ENCODE measurements at places on chromosomes 5 and 9. TPM values are rescaled to one million over a fixed set of nuclear protein-coding genes. Genes with fewer than 3 reads are reported as not detected.

MYORG gene
- 5.4 TPM for total RNA-seq

GDNF gene
- 0.19 TPM for total RNA-seq

GHR gene
- total RNA-seq, result 10.8 TPM

GRXCR2 gene
- total RNA-seq, result 0.24 TPM

LSM11 gene
- 1.6 TPM for total RNA-seq

SPATA31E1 gene
- total RNA-seq, result not detected

PCDHGA11 gene
- 4.5 TPM for total RNA-seq

FUBP3 gene
- total RNA-seq, result 24.8 TPM

SLC45A2 gene
- not detected for total RNA-seq

ATP10B gene
- not detected for total RNA-seq

FAF2 gene
- 19.5 TPM for total RNA-seq

DNA sequence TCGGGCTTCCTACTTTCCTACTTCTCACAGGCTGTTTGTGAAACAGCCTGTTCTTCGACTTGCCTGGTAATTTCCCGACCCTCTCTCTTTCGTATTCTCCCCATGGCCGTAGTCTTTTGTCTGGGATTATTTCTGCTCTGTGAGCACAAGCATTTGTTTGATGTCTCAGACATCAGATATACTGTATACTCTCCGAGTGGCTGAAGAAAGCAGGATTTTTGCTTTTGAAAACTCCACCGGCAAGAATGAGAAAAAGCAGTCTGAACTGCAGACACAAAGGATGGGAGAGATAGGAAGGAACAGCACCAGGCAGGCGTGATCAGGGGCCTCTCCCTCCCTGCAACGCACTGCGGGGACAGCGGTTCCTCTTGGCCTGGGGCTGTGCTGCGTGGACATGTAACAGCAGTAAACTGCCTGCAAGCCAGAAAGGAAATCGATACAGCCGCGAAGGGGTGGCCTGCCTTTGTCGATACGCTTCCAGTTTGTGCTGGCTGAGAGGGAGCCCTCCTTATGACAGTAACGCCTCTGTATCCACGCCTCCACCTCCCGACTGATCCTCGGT, 313.9 kb upstream of the TLE4 start:
- no peak for DNase-seq

DNA sequence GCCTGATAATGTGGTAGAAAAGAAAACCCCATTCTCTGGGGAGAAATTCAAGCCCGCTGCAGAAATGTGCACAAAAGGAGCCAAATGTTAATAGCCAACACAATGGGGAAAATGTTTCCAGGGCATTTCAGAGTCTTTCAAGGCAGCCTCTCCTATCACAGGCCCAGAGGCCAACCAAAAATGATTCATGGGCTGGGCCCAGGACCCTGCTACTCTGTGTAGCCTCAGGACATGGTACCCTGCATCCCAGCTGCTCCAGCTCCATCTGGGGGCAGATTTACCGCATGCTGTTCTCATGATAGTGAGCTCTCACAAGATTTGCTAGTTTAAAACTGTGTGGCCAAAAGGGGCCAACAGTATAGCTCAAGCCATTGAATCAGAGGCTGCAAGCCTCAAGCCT, 41.1 kb downstream of the RAPGEF6 start:
- DNase-seq, result no peak

- no peak for DNase-seq
Observed at GRCh38 chr5:174493530-174493929, 230.9 kb upstream of the MSX2 start.

DNA sequence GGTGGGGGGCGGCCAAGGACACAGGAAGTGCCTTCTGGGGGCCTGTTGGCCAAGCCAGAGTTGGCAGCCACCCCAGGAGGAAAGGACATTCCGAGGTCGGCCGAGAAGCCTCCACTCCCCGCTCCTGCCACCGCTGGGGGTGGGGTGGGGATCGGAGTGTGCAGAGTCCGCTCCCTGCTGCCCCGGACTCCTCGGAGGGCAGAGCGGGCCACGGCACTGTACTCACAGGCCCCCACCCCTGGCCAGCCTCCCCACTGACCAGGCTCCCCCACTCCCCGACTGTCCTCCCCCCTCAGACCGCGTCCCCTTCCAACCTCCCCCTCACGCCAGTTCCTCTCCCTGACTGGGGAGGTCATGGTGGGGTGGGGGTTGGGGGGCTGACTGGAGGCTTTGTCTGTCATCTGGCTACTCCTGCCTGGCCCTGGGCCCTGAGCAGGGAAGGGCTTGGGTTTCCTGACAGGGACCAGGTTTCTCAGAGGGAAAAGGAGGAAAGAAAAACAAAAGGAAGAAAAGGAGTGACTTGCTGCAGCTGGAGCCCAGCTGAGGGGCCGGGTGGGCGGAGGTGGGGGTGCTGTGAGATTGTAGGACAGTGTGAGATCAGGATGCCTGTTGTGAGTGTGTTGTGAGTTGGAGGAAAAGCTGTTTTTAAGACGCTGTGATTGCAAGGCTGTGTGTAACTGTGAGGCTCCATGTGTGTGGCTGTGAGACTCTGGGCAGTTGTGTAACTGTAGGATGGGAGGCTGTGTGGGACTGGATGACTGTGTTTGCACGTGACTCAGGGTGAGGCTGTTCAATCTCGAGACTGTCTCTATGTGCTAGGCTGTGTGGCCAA, 29.7 kb downstream of the CNTFR start:
- DNase-seq, result peak; percentile 73

GRCh38 chr9:101639785-101640665, 45.3 kb upstream of the PPP3R2 start:
- DNase-seq, result no peak

GRCh38 chr5:124705577-124705976, 40.9 kb downstream of the ZNF608 start:
- DNase-seq, result no peak

GRCh38 chr5:160270704-160271103, 41.4 kb downstream of the FABP6 start:
- no peak for DNase-seq

GRCh38 chr5:76414788-76415187, 11.7 kb downstream of the IQGAP2 start:
- DNase-seq, result no peak

- DNase-seq, result no peak
Observed at GRCh38 chr5:134864707-134865106, 9.5 kb upstream of the TXNDC15 start.

- no peak for DNase-seq
Observed at GRCh38 chr5:171405615-171406014, 13.8 kb upstream of the FGF18 start.

DNA sequence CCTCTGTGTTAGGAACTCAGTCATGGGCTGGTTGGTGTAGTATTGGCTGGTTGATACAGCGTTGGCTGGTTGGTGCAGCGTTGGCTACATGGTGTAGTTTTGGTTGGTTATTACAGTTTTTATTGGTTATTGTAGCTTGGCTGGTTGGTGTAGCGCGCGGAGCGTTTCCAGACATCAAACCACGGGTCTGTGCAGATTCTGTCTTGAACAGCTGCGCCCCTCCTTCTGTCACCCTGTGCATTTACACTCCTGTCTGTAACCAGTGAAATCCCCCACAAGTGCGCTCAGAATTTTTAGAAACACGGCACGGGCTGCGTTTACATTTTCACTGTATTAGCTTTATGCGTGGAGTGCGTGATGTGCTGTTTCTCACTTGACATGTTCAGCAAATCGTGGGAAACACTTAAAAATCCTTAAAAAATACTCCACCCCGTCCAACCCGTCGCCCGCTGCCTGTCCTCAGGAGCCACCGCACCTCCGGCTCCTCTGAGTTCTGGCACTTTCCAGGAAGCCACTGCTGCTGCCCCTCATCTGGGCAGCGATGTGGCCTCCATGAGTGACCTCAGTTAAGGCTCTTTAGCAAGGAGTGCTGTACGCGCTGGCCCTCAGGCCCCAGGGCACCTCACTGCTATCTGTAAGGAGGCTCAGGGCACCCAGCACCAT, 20.8 kb downstream of the NKD2 start:
- DNase-seq, result no peak

- DNase-seq, result no peak
Observed at GRCh38 chr9:87615547-87616148, 110.3 kb upstream of the CTSL start.

- DNase-seq, result no peak
Observed at GRCh38 chr5:180343110-180343830, 9.9 kb downstream of the GFPT2 start.

Data from right atrium auricular region (tissue), 2 donors.